MCF 10A (cell line): ENCODE measurements at places on chromosomes 13 and 19.

GRCh38 chr13:44140888-44141724 is 232.5 kb upstream of the SERP2 start:
- DNase-seq: no peak

GRCh38 chr13:105491345-105491744 is 1044.1 kb downstream of the EFNB2 start:
- DNase-seq: no peak

- DNase-seq: peak; percentile 99
Measured at GRCh38 chr13:113837560-113838355, 26.1 kb downstream of the GAS6 start.

GRCh38 chr19:7831452-7831851 is 1.4 kb downstream of the EVI5L start:
- DNase-seq: peak; percentile 68

GRCh38 chr19:20423381-20424197 is 142.0 kb downstream of the ZNF737 start:
- DNase-seq: no peak

DNA sequence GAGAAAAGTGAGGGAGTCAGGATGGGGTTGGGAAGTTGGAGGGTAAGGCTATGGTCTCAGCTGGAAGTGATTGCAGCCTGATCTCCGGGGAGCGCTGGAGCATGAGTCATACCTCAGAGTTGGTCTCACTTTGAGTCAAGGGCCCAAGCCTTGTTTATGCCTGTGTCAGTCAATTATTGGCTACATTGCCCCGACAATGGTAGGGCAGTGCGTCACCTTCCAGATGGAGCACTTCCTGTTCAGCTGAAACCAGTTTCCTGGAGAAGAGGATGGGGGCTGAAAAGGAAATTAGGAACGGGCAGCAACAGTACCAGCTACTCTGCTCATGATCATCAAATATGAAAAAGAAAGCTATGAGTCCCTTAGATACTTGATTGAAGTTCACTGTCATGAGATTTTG is 60.4 kb downstream of the ADGRE1 start:
- peak; percentile 76 for DNase-seq

DNA sequence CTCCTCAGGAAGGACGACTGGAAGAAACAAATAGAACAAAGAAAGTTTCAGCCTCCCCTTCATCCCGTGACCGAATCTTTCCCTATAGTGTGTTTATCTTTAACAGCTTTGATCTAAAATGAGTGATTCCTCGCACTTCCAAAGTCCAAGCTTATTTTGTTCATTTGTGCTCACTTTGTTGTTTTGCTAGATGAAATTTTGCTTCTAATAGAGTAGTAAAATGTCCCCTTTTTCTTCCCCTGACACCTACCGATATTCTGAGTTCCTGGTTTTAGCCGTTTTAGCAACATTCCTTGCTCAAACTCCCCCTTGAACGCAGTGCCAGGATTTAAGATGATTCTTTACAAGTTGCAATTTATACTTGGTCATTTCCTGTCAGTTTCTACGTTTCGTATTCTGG is 204.2 kb downstream of the FGF9 start:
- DNase-seq: no peak
